Neural crest cell (in vitro differentiated cells): ENCODE measurements at places on chromosomes 1 and 21. TPM values are rescaled to one million over a fixed set of nuclear protein-coding genes. Genes with fewer than 3 reads are reported as not detected.

- no peak for DNase-seq
- H3K27ac ChIP-seq, result peak overlapping the region; percentile 55
- no peaks in the 10 kb centered on the region for H3K27me3 ChIP-seq
Observed at GRCh38 chr1:43214501-43215444, 42.6 kb downstream of the CFAP57 start.

- H3K27me3 ChIP-seq, result no peaks in the 10 kb centered on the region
- no peak for DNase-seq
- H3K4me1 ChIP-seq, result no peaks in the 10 kb centered on the region
- no peak overlapping the region for H3K4me3 ChIP-seq
Observed at GRCh38 chr1:43134068-43134467, 38.0 kb downstream of the EBNA1BP2 start.

Gene TTC24
- total RNA-seq, result not detected in 2 replicates

DNA sequence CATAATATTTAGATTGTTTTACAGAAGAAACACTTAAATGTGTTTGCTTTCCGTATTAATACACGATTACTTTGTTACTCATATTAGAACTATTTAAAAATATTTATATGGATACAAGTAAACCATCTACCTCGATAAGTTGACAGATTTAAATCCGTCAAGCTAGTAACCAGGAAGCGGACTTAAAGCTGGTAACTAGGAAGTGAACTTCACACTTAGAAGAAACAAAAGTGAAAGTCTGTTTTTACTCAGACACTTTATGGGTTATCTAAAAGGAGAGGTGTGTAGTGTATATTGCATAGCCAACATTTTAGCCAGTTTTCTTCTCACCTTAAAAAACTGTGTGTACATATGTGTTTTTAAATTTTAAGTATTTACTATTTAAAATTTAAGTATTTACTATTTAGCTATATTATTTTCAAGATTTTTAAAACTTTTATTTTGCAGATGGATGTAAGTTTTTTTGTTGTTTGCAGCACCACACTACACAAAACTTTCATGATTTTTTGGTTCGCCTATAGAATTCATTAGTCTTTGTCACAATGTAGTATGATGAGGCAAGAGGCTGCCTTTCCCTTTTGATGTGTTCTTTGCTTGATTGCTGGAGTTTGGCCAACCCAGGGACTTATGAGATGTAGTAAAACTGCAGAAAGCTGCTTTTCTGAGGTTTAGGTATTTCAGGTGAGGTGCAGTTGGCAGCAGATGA is 2.7 kb downstream of the USP25 start:
- H3K4me1 ChIP-seq, result peaks cover 35% of the 10 kb centered on the region
- peaks cover 12% of the 10 kb centered on the region for H3K36me3 ChIP-seq
- H3K4me3 ChIP-seq, result peak overlapping the region; percentile 92
- H3K27me3 ChIP-seq, result peaks cover 6% of the 10 kb centered on the region
- DNase-seq, result no peak
- H3K27ac ChIP-seq, result no peak overlapping the region

GRCh38 chr1:169959686-169960085 is 66.0 kb upstream of the SCYL3 start:
- no peaks in the 10 kb centered on the region for H3K36me3 ChIP-seq
- peaks cover 4% of the 10 kb centered on the region for H3K4me1 ChIP-seq
- no peaks in the 10 kb centered on the region for H3K27me3 ChIP-seq
- H3K27ac ChIP-seq, result no peak overlapping the region
- DNase-seq, result no peak
